ENCODE measurements at places on chromosomes 4 and X.

DNA sequence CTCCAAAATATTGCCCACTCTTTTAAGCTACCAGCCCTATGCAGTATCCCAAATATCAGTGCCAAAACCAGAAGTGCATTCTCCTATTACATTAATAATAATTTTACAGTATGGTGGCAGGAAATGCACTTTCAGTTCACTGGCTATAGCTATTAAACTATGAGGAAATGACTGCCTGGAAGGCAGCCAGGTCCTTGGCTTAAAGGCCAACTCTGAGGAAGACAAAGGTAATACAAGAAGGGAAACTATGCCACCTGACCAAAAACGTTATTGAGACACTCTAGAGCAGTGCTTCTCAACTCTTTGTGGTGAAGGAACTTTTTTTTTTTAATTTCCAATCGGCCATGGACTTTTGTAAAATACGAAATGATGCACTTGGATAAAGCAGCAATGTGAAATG, 133.6 kb upstream of the VAMP7 start:
- DNase-seq: no peak

DNA sequence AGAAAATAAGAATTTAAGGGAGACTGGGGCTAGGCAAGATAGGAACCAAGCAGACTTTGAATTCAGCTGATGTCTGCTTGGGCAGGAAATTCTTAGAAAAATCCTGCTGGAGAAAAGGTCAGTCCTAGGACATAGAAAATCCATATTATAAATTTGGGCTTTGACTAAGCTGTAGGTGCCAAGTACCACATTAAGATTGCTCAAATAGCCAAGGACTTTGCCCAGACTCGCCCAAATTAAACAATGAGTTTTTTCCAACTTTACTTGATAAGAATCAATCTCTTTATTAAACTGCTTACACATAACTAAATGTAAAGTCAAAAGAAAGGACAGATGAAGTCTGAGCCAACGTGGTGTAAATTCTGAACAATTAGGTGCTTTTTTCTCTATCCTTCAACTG, 95.4 kb downstream of the FUNDC1 start:
- no peak for DNase-seq

DNA sequence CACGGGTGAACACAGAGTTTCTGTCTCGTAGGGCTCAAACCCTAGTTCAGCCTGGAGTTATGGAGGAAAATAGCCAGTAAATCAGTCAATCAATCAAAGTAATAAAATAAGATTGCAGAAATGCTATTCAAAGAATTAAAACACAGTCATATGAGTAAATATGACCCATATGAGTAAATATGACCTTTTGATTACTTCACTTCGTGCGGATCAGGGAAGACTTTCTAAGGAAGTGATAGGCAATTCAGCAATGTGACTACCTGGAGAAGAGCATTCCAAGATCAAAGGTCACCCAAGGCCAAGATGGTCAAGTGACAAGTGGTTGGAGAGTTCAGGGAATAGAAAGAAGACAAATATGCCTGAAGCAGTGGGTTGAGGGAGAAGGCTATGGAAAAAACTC, 722.6 kb downstream of the ADGRL3 start:
- DNase-seq: no peak

DNA sequence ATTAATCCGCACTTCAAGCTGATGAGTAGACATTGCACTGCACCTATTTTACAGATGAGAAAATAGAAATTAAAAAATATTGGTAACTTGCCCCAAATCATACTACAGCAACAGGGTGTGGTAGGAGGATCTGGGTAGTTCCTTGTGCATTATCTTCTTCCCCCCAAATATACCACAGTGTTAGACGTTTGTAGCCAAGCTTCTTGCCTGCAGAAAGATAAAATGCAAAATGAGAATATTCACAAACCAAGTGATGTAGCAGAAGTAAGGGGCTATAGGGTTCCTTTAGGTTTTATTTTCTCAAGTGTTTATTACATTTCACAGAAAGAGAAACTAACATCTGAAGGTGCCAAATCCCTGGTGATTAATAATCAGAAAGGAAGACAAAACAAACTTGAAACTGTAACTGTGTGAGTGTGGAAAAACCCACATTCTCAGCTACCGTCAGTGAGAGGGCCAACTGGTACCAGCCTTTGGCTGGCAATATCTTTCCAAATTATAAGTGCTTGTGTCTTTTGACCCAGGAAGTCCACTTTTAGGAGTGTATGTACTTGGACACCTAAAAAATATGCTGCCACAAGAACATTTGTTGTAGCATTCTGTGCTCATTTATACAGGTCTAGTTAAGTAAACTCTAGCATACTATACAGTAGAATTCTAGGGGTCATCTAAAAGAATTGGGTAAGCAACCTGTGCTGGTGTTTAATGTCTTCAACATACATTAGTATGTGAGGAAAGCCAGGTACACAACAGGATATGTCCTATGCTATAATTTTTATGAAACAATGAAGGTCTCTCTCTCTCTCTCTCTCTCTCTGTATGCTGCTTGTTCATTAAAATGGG, 6.7 kb upstream of the CD38 start:
- DNase-seq: no peak

GRCh38 chr4:683982-684622, 4.8 kb downstream of the SLC49A3 start:
- DNase-seq: no peak

DNA sequence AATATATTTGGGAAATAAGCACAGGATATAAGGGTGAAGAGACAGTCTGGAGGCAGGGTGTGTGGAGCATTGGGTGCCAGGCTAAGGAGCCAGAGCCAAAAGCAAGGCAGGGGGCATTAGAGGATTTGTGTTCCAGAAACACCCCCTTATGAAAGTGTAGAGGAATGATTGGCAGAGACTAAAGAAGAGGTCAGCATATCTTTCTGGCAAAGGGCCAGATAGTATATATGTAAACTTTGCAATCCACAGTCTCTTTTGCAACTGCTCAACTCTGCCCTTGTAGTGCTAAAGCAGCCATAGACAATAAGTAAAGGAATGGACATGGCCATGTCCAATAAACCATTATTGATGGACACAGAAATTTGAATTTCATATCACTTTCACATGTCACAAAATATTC, 3.6 kb upstream of the SLC9A6 start:
- DNase-seq: no peak

Data from iPS DF 19.7 (cell line).